ENCODE measurements at places on chromosomes 3 and 15.
A peak's percentile ranks its signal among the peaks of the same experiment; 100 is the strongest.

GRCh38 chr3:78846718-78847117 is 921.1 kb downstream of the ROBO1 start:
- no peaks in the 10 kb centered on the region for H3K27me3 ChIP-seq
- no peak for DNase-seq
- H3K27ac ChIP-seq, result no peak overlapping the region
- no peaks in the 10 kb centered on the region for H3K4me1 ChIP-seq
- no peaks in the 10 kb centered on the region for H3K36me3 ChIP-seq

- H3K36me3 ChIP-seq, result no peaks in the 10 kb centered on the region
These were observed 571.9 kb downstream of the TAFA4 start for GRCh38 chr3:68360492-68360891.

DNA sequence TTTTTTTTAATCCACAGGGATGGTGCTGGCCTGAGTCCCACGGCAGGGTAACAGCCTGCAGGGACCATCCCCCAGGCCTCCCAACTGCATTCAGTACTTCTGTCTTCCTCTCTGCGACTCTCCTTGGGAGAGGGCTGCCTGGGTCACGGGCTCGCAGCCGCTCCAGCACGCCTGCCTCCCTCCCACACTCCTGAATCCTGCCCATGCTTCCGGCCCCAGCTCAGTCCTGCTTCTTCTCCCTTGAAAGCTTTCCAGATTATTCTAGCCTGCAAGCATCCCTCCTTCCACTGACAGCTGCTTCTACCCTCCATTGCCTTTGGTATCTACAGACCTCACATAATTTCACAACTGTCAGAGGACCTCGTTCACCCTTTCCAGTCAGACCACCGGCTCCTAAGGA is 32.4 kb downstream of the MEGF11 start:
- no peak for DNase-seq
- no peaks in the 10 kb centered on the region for H3K4me1 ChIP-seq
- H3K27me3 ChIP-seq, result no peaks in the 10 kb centered on the region
- no peak overlapping the region for H3K27ac ChIP-seq
- no peak overlapping the region for H3K4me3 ChIP-seq

GRCh38 chr3:55543181-55543614 is 56.1 kb upstream of the WNT5A start:
- H3K4me1 ChIP-seq, result no peaks in the 10 kb centered on the region
- no peak for DNase-seq
- no peak overlapping the region for H3K27ac ChIP-seq
- no peaks in the 10 kb centered on the region for H3K27me3 ChIP-seq
- H3K4me3 ChIP-seq, result no peak overlapping the region

DNA sequence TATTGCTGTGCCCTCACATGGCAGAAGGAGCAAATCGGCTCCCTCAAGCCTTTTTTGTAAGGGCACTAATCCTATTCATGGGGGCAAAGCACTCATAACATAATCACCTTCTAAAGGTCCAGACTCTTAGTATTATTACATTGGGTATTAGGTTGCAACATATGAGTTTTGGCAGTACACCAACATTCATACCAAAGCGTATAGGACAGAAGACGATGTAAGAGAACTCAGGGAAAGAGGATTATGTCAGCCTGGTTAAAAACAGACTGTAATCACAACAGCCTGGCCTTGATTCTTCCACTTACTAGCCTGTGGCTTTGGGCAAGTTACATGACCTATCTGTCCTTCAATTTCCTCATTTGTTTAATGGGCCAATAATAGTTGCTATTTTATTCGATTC is 828.5 kb upstream of the NECTIN3 start:
- no peaks in the 10 kb centered on the region for H3K27me3 ChIP-seq
- H3K36me3 ChIP-seq, result no peaks in the 10 kb centered on the region
- no peak overlapping the region for H3K4me3 ChIP-seq
- DNase-seq, result no peak
- H3K4me1 ChIP-seq, result no peaks in the 10 kb centered on the region

DNA sequence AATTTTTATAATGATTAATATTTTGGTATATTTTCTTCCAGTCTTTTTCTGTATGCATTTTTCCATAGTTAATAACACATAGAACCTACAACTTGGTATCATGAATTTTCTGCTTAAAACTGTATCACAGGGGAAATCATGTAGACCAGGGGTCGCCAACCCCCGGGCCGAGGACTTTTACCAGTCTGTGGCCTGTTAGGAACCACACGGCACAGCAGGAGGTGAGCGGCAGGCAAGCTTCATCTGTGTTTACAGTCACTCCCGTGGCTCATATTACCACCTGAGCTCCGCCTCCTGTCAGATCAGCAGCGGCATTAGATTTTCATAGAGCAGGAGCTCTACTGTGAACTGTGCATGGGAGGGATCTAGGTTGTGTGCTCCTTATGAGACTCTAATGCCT is 54.7 kb downstream of the RPL22L1 start:
- no peaks in the 10 kb centered on the region for H3K27me3 ChIP-seq

- no peaks in the 10 kb centered on the region for H3K27me3 ChIP-seq
- no peaks in the 10 kb centered on the region for H3K36me3 ChIP-seq
- no peak overlapping the region for H3K4me3 ChIP-seq
These were observed 61.0 kb downstream of the OCA2 start for GRCh38 chr15:28037969-28038590.

DNA sequence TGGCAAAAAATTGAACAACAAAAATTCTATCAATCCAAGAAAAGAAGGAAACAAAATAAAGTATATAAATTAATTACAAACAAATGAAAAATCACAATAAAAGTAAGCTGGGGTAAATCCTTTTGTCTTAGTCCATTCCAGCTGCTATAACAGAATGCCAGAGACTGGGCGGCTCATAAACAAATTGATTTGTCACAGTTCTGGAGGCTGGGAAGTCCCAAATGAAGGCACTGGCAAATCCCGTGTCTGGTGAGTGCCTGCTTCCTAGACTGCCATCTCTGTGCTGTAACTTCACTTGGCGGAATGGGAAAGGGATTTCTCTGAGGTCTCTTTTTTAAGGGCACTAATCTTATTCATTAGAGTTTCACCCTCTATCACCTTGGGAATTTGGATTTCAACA is 53.6 kb upstream of the RPL35A start:
- H3K27me3 ChIP-seq, result no peaks in the 10 kb centered on the region
- no peak overlapping the region for H3K4me3 ChIP-seq
- no peaks in the 10 kb centered on the region for H3K36me3 ChIP-seq
- no peak for DNase-seq
- no peaks in the 10 kb centered on the region for H3K4me1 ChIP-seq

GRCh38 chr3:52779011-52779836 is 1.8 kb downstream of the ITIH1 start:
- H3K4me3 ChIP-seq, result no peak overlapping the region
- H3K27me3 ChIP-seq, result no peaks in the 10 kb centered on the region
- no peak overlapping the region for H3K27ac ChIP-seq
- no peak for DNase-seq
- H3K4me1 ChIP-seq, result no peaks in the 10 kb centered on the region

DNA sequence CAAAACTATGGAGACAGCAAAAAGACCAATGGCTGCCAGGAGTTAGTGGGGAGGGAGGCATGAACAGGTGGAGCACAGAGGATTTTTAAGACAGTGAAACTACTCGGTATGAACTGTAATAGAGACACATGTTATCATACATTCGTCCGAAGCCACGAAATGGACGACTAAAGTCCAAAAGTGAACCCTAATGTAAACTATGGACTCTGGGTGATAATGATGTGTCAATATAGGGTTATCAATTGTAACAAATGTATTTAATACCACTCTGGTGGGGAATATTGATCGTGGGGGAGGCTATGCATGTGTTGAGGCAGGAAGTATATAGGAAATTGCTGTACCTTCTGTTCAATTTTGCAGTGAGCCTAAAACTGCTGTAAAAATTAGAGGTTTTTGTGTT is 107.0 kb downstream of the CPN2 start:
- no peaks in the 10 kb centered on the region for H3K4me1 ChIP-seq
- no peak for DNase-seq
- no peaks in the 10 kb centered on the region for H3K27me3 ChIP-seq
- no peak overlapping the region for H3K27ac ChIP-seq
- no peak overlapping the region for H3K4me3 ChIP-seq
- no peaks in the 10 kb centered on the region for H3K36me3 ChIP-seq

DNA sequence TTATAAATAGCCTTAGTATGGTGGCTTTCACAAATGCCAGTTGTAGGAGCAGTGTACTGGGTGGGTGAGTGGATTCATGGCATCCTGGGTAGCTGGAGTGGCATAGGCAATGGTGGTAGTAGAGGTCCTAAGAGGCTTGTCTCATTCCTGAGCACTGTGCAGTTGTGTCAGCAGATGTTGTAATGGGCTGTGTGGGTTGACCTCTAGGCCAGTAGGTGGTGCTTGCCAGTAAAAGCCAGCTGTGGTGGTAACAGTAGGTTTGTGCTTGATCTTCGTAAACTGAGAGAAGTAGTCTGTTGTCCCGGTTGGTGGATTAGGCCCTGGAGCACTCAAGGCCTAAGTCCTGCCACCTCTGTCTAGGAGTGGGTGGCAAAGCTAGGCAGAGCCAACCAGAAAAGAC is 149.7 kb upstream of the SUCLG2 start:
- DNase-seq, result no peak
- H3K27ac ChIP-seq, result no peak overlapping the region
- no peaks in the 10 kb centered on the region for H3K27me3 ChIP-seq
- no peak overlapping the region for H3K4me3 ChIP-seq
- H3K4me1 ChIP-seq, result no peaks in the 10 kb centered on the region

DNA sequence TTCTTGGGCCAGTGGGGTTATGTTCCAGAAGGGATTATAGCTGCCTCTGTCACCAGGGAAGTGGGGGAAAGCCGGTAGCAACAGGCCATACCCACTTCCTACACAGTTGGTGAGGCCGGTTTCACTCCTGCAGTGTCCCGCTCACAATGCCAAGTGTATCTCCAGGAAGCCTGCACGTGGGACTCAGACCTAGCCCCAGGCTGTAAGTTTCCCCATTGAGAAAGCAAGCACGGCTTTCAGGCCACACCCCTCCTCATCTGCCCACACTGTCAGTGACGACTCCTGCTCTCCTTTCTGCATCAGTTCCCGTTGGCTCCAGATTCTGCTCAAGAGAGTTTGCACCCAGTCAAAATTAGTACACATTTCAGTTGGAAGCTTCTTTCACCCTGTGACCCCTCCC is 51.6 kb upstream of the CPOX start:
- no peak overlapping the region for H3K4me3 ChIP-seq
- H3K4me1 ChIP-seq, result peaks cover 31% of the 10 kb centered on the region
- no peaks in the 10 kb centered on the region for H3K27me3 ChIP-seq

- DNase-seq, result peak; percentile 74
- H3K36me3 ChIP-seq, result no peaks in the 10 kb centered on the region
- H3K27me3 ChIP-seq, result no peaks in the 10 kb centered on the region
- H3K4me1 ChIP-seq, result peaks cover 36% of the 10 kb centered on the region
- no peak overlapping the region for H3K4me3 ChIP-seq
- no peak overlapping the region for H3K27ac ChIP-seq
These were observed 576.4 kb downstream of the FOXP1 start for GRCh38 chr3:71006810-71007785.

DNA sequence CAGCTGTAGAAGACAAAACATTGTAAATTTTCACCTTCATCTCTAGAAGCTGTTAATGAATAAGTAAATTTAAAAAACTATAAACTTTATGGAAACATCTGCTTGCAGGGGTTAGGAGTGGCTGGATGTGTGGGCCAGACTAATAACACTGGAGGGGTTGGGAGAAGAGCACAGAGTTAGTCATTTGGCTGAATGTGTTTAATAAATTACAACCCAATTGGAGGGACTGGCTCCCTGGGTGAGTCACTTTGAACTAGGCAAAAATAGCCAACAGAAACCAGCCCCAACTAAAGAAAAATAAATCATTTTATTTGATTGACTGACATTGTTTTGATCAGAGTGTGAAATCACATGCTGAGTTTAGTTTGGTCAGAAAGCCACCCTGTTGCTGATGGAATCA is 21.8 kb downstream of the DGKG start:
- no peak for DNase-seq
- no peaks in the 10 kb centered on the region for H3K27me3 ChIP-seq
- no peak overlapping the region for H3K27ac ChIP-seq
- H3K36me3 ChIP-seq, result no peaks in the 10 kb centered on the region

DNA sequence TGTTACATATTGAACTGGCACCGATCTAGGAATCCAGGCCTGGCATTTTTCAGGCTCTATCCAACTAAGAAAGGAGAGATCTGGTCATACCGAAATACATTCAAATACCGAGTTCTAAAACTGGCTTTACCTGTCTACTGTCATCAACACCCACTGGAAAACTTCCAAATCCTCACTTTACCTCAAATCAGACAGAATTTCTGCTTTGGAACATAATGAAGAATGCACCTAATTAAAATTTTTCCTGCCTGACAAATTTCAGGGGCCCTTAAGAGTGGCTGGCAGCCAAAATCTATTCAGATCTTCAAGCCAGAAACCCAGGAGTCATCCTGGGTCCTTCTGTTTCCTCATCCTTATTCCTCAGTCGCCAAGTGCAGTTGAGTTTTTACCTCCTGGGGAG is 198.6 kb upstream of the FEZF2 start:
- peaks cover 7% of the 10 kb centered on the region for H3K4me1 ChIP-seq
- no peaks in the 10 kb centered on the region for H3K27me3 ChIP-seq
- H3K27ac ChIP-seq, result no peak overlapping the region
- DNase-seq, result no peak

GRCh38 chr15:58447271-58448010 is 15.7 kb downstream of the LIPC start:
- no peaks in the 10 kb centered on the region for H3K27me3 ChIP-seq
- DNase-seq, result no peak
- no peak overlapping the region for H3K27ac ChIP-seq
- H3K36me3 ChIP-seq, result no peaks in the 10 kb centered on the region

DNA sequence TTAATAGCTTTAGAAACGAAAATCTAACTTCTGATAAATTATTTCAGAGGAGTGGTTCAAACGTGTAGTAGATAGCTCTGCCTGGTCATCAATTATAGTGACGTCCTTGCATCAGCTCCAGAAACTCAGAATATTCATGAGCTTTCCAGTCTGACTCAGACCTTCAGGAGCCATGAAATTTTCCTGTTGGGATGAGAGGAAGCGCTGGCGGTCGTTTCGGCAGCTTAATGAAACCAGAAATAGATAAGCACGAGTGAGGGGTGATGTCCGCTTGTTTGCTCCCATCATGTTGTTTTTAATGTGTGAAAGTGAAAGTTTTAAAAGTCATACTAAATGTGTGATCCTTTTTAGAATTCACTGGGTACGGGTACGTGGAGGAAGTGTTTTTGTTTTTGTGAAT is 141.1 kb downstream of the PGPEP1L start:
- H3K4me3 ChIP-seq, result peak overlapping the region; percentile 69
- H3K27me3 ChIP-seq, result no peaks in the 10 kb centered on the region
- DNase-seq, result peak; percentile 10
- H3K27ac ChIP-seq, result peak overlapping the region; percentile 97
- H3K4me1 ChIP-seq, result peaks cover under 1% of the 10 kb centered on the region

DNA sequence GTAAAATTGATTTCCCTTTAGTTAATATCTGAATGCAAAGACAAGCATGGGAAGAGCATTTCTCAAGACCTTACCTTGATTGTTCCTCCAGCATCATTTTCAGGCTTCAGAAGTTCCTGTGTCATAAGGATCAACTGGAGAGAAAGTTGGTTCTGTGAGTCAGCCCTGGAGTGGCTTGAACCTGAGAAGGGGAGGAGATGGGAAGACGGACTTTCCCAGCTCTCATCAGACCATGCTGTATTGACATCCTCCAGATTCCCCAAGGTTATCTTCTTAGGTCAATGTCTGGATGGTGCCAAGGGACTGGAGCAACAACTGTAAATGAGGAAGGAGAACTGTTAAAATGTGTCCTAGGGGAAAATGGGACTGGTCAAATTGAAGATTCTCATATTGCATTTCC is 21.0 kb downstream of the RPSA start:
- H3K4me1 ChIP-seq, result no peaks in the 10 kb centered on the region
- no peaks in the 10 kb centered on the region for H3K36me3 ChIP-seq
- H3K27ac ChIP-seq, result no peak overlapping the region
- no peak for DNase-seq
- H3K27me3 ChIP-seq, result no peaks in the 10 kb centered on the region
- no peak overlapping the region for H3K4me3 ChIP-seq

Data from MM.1S (cell line).